ENCODE measurements at places on chromosomes 7 and 10.

DNA sequence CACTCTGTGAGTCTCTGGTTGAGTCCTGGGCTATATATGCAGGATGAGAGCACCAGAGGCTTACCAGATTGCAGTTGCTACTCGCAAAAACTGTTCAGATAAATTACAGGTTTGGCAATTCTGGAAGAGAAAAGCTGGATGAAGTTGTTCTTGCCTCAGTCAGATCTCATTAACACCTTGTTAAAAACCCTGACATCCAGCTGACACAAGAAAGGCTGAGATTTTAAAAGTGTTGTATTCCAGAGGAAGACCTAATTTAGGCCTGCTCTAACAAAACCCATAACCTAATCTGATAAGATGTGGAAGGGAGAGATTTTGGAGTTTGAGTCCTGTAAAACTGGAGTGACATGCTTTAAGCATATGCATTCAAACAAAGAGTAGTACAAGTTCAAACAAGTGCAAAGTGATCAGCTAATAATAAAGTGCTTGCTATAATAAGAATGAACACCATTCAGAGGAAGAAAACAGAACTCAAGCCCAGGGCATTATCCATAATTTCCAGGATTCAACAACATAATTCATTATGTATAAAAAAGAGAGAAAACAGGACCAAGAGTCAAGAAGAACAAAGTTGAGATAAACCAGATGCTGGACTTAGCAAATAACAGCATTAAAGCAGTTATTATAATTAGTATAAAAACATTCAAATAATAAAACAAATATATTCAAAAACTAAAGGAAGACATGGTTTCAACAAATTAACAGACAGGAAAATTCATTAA lies 135.5 kb downstream of the CD36 start:
- DNase-seq: no peak

- DNase-seq: no peak
Measured at GRCh38 chr7:135333200-135333599, 99.6 kb downstream of the STRA8 start.

DNA sequence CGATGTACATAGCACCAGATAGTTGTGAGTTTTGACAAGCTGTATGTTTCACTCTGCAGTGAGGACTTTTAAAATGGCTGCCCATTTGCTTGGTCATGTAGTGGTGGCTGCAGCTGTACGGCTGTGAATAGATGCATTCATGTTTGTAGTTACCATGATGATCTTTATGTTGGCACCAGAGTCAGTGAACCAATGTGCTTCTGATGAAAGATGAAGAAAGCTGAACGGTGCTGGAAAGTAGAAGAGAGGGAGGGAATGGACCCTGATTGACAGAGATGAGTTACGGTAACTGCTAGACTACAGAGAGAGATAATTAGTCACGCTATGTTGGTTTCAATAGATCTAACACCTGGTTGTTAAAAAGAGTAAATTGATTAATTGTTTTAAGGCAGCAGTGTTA lies 256.8 kb downstream of the CELF2 start:
- no peak for DNase-seq

DNA sequence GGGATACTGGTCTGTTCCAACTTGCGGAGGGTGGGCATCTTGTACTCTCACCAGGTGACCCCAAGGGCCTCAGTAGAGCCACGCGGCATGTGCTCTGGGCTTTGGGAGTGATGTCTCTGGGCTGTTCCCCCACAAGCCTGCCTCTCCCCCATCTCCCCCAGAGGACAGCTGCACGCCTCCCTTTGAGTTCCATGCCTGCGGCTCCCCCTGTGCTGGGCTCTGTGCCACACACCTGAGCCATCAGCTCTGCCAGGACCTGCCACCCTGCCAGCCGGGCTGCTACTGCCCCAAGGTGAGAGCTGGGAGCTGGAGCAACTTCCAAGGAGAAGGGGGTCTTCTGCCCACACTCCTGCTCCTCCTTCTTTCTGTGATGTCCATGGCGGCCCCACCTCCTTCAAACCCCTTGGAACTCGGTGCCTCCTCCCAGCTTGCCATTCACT lies 15.0 kb upstream of the ZNF862 start:
- no peak for DNase-seq

GRCh38 chr7:150950496-150951180 lies 27.5 kb downstream of the KCNH2 start:
- no peak for DNase-seq

DNA sequence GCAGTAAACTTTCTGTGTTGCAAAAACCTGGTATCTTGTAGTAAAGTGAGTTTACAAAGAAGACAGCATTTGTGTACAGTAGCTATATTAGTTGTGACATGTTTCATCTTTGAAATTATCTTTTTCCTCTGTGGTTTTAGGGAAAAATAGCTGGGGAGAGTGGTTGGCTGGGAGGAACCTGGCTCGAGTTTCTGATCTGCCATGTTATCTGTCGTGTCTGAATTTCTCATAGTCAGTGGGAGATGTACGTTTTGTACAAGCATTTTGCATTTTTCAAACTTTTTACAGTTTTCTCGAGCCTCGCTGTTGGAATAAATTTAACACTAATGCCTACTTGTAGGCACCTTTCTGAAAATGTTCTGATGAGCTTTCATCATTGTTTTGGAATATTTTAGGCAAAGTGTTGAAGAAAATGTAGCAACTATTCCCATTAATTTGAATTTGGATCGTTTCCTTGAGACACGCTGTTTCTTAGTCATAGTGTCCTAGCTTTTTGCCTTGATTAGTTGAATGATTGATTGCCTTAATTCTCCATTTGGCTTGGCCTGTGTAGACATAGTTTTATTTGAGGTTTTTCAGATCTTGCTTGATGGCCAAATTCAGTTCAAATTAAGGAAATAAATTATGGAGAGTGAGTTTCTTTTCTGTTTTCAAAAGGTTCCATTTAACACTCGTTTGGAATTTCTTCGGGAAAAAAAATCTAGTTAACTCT lies 65.1 kb downstream of the CAMK1D start:
- DNase-seq: no peak

DNA sequence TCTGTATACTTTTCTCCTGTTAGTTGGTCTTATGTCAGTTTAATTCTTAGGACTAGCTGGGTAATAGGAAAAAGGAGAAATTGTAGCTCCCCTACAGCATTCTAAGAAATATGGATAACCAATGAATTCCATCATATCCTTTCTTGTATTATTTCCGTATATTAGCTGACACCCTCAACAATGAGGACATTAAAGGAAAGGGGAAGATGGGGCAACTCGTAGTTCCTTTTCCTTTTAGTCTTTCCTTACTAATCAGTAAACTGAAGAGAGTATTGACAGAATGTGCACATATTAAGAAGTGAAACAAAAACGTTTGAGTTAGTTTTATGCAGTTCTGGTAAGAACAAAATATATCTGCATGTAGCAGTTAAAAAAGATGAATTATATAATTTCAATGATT lies 35.1 kb upstream of the C10orf67 start:
- no peak for DNase-seq

- DNase-seq: no peak
Measured at GRCh38 chr10:123599366-123599849, 66.7 kb upstream of the GPR26 start.

Measured in activated CD4-positive, alpha-beta T cell treated with anti-CD3 and anti-CD28 coated beads, Interleukin-2, amount 50 U/mL, for 1 hour (primary cell).